Vagina (tissue), 2 donors: ENCODE measurements at places on chromosomes 2 and 18.

DNA sequence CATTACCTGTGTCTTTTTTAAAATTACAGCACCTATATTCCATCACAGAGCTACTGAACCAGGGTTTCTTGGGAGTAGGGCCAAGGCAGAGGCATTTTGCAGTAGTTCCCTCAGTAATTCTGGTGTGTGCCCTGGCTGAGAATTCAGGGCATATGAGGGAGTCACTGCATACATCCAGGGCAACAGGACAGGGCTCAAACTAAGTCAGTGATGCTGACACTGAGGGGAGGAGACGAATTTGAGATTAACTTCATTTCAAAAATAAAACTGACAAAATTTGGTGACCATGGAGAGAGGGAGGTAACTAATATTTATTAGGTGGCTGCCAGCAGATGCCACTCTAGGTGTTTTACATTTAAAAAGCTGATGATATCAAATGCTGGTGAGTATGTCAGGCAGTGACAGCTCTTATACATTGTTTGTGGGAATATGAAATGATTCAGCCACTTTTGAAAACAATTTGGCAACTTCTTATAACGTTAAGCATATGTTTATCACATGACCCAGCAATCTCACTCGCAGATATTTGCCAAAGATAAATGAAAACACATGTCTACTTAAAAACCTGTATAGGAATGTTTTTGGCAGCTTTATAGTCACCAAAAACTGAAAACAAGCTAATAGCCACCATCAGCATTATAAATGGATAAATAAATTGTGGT is 20.3 kb downstream of the STRADB start:
- H3K4me3 ChIP-seq, result no peak overlapping the region
- no peaks in the 10 kb centered on the region for H3K27me3 ChIP-seq
- peaks cover 42% of the 10 kb centered on the region for H3K36me3 ChIP-seq
- H3K4me1 ChIP-seq, result peaks cover 10% of the 10 kb centered on the region
- no peak overlapping the region for H3K27ac ChIP-seq

DNA sequence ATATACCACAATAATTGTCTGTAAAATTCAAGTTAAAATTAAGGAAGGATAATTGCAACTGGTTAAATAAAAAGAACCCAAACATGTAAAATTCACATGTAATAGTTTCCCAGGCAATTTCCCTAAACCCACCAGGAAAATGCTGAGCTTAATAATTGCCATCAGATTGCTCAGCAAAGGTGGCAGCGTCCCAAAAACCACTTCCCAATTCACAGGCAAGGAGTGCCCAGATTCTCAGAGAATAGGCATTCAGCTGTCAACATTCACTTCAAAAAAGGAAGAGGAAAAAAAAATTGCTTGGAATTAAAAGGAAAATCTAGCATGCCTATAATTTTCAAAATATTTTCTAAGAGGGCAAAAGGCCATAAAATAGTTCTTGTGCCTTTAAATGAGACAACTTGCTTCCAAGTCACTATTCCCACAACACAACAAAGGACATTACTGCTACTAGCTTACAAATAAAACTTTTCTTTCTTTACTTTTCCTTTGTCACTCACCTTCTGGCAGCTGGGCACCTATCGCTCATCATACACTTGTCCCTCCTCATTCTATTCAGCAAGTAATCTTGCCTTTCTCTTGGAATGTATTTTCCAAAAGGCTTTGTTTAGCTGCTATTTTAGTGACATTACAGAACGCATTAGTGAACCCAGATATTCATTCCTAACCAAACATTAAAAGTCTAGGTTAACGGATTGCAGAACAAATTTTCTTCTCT is 15.2 kb downstream of the SRBD1 start:
- no peak overlapping the region for H3K27ac ChIP-seq
- H3K27me3 ChIP-seq, result no peaks in the 10 kb centered on the region
- H3K36me3 ChIP-seq, result no peaks in the 10 kb centered on the region
- H3K4me1 ChIP-seq, result peaks cover 10% of the 10 kb centered on the region
- H3K4me3 ChIP-seq, result no peak overlapping the region

GRCh38 chr2:227932403-227932802 is 61.0 kb downstream of the DAW1 start:
- no peaks in the 10 kb centered on the region for H3K27me3 ChIP-seq
- H3K4me1 ChIP-seq, result no peaks in the 10 kb centered on the region
- H3K27ac ChIP-seq, result no peak overlapping the region
- H3K36me3 ChIP-seq, result no peaks in the 10 kb centered on the region
- DNase-seq, result no peak
- H3K4me3 ChIP-seq, result no peak overlapping the region

DNA sequence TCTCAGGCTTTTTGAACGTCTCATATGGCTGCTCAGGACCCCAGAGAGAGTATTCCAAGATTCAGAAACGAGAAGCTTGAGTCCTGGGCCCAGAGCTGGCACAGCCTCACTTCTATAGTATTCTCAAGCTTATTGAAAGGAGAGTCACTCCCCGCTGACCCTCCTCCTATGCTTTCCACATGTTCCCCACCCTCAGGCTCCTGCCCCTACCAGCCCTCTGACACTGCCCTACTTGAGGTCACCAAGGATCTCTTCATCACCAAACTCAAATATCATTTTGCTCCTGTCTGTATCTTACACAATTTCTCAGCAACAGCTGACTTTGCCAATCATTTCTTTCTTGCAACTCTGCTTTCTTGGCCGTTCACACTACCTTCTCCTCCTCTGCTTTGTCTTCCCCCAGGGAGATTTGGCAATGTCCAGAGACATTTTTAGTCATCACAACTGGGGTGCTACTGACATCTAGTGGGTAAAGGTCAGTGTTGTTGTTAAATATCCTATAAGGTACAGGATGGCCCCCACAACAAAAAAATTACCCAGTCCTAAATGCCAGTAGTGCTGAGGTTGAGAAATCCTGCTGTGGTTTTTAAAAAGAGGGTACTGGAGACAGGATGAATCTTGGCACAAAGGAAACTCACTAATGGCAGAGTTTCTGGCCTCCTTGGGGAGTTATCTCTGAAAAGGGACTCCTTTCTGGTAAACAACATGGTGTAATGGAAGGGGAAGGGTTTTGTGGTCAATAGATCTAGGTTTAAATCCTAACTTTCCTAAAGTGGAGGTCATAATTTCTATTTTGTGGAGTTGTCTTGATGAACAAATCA is 26.9 kb upstream of the INSIG2 start:
- H3K4me3 ChIP-seq, result no peak overlapping the region
- H3K4me1 ChIP-seq, result peaks cover 6% of the 10 kb centered on the region
- no peak for DNase-seq
- no peaks in the 10 kb centered on the region for H3K27me3 ChIP-seq
- no peak overlapping the region for H3K27ac ChIP-seq

DNA sequence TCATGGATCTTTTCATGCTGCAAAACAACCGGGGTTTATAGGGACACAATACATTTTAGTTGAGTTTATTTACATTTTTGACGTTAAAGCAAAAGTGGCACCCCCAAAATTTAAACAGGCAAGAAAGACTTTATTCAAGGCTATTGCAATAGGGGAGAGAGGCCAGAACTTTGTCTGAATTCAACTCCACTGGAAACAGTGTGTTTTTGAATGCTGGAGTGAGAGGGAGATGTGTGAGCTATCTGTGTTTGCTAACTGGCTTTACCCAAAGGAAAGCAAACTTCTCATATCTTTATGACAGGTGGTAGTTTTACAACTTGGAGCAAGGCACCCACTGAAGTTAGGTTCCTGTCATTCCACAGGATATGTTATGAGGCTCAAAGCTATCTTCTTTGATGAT is 207.4 kb downstream of the AGPS start:
- peaks cover 15% of the 10 kb centered on the region for H3K4me1 ChIP-seq
- H3K27ac ChIP-seq, result no peak overlapping the region
- no peak overlapping the region for H3K4me3 ChIP-seq
- no peak for DNase-seq
- no peaks in the 10 kb centered on the region for H3K27me3 ChIP-seq
